ENCODE measurements at places on chromosomes 2 and 18. TPM values are rescaled to one million over a fixed set of nuclear protein-coding genes. Genes with fewer than 3 reads are reported as not detected.

Gene GBX2
- 24.4 TPM for total RNA-seq

DNA sequence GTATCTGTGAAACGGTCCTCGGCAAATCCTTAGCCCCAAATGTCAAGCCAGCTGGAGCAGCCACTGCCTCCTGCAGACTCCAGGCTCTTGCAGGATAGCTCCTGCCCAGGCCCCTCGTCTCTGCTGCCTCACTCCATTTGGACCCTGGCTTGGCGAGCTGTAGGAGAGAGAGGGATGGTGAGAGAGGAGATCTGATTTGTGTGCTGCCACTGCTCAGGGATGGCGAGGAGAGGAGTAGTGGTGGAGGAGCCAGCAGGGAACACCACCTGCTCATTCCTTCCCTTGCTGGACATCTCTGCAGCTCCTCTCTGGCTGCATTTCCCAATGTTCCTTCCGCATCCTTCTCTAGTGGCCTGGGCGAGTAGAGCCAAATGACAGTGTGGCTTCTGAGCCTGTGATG lies 109.1 kb upstream of the NCK2 start:
- DNase-seq, result no peak

DNA sequence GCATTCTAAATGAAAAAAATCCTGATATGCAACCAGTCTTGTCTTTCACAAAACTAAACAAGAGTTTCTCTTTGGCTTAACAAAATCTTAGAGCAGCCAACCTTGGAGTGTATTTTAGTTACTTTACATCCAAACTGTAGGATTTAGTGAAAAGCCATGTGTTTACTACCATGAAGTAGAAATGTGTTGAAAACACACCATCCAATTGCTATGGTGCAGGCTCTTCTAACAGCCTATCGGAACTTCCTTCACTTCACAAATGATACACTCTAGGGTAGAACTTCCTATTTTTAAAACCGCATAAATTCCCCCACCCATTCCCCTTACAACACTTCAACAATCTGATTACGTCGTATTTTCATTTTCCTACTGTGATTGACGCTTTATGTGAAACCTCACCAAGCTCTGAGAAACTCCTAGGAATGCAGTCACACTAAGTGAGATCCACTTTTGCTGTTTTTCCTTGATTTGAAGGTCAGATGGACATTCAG lies 74.4 kb upstream of the MAP4K4 start:
- no peak for DNase-seq

DNA sequence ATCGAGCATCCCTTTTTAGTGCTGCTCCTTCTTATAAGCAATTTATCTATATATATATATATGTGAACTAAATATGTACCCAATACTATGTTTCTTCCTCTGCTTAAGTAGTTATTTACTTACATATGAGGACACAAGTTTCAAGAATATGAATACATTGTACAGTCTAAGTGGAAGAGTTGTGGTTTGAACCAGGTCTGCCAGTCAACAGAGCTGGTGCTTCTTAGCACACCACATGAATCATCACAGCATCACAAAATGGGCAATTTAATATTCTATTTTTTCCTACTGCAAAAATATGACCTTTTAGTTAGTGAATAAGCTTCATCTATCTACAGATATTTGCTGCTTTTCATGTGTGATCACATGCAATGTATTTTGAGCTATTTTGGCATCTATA lies 64.4 kb upstream of the SPAG16 start:
- DNase-seq, result no peak

DNA sequence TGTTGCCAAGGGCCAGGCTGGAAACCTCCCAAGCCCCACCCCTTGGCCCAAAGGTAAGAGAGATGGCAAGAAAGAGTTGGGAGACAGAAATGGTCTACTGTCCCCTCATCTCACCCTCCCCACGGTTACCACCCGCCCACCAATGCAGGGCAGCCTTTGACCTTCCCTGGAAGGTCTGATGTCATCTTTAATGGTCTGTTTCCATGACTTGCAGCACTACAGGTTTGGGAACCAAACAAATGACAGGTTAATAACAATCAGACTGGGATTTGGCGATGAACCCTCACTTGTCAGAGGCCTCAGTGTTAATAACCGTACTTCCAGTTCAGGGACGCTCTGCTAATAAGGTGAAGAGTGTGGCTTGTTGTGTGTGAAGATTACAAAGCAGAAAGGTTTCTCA lies 70.4 kb downstream of the MRO start:
- DNase-seq, result no peak

Measured in H7 (cell line).